ENCODE measurements at places on chromosomes 3 and 15.

GRCh38 chr3:94520364-94520763 is 457.5 kb downstream of the NSUN3 start:
- no peak for DNase-seq

DNA sequence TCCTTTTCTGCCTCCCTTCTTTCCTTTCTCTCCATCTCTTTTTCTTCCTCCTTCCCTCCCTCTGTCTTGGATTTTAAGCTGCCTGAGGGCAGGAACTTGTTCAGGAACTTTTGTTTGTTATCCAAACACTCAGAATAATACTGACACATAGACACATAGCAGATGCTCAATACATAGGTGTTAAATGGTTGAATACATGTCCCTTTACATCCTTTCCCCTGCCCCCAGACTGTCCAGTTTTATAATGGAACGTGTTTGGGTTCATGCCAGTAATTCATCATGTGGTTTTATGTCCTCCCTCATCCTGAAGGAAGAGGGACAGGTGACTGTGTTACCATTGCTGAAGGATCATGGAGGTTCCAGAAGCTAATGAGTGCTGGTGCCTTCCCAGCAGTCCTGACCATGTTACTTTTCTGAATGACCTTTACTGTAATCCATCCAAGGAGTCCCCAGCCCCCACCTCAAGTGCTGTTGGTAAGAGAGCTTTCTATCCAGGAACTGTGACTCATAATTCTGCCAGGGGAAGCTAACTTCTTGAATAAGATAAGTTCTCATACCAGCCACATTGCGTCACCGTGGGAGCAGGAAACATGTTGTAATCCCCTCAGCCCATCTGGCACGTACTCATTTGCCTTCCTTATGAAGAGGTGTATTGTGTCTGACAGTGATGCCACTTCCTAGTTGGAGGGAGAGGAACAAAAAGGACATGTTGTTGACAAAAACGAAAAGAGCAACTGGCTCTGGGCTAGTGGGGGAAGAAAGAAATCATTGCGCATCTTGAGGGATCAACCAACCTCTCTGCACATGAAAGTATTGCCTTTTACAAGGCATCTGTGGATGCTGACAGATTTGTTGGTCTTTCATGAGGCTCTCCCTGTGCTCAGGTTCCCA is 52.4 kb downstream of the IL1RAP start:
- DNase-seq, result no peak

DNA sequence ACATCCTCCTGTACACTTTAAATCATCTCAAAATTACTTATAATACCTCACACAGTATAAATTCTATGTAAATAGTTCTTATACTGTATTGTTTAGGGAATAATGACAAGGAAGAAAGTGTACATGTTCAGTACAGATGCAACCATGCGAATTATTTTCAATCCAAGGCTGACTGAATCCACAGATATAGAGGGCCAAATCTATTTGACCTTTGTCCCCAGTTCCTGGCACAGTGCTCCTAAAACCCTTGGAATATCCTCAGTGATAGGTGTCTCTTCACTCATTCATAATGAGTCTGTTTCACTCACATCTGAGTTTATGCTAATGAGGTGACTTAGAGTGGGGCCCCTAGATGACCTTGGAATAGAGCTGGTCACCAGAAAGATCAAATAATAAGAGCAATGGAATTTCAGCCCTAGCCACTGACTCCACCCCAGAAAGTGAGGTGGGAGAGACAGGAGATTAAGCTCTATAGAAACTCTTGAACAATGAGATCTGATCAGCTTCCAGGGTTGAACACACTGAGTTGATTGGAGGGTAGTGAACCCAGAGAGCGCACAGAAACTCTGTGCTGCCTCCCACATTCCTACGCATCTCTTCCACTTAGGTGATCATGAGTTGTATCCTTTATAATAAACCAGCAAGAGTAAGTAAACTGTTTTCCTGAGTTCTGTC is 65.3 kb downstream of the ADAM10 start:
- DNase-seq, result no peak

DNA sequence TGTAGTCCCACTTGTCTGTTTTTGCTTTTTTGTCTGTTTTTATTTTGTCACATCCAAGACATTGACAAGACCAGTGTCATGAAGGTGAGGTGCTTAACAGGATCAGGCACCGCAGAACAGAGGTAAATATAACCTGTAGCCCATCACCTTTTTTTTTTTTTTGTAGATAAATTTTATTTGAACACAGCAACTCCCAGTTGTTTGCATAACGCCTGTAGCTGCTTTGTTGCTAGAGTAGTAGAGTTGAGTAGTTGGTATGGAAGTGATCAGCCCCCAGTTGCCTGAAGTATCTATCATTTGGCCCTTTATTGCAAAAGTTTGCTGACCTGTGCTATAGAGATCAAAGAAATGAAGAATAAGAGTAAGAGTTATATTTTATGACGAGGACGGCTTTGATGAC is 135.0 kb downstream of the TCF12 start:
- no peak for DNase-seq

- DNase-seq, result no peak
Measured at GRCh38 chr3:156795890-156796481, 30.2 kb upstream of the LEKR1 start.

DNA sequence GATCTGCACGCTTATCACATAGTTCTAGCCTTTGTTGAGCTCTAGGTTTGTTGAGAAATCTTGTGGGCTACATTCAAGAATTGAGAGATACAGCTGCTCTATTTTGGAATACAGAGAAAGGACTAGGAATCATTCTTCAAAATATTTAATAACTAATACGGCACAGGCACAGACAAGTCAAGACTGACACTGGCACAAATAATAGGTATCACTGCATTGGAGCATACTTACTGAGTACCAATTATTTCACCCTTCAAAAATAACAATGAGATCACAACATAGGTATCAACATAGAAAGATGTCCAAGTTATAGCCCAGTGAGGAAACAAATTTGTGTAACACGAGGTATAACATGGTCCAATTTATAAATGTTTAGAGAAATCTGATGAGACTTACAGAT is 133.7 kb upstream of the TSC22D2 start:
- DNase-seq, result no peak

- no peak for DNase-seq
Measured at GRCh38 chr3:187396661-187397060, 28.5 kb downstream of the RTP4 start.

DNA sequence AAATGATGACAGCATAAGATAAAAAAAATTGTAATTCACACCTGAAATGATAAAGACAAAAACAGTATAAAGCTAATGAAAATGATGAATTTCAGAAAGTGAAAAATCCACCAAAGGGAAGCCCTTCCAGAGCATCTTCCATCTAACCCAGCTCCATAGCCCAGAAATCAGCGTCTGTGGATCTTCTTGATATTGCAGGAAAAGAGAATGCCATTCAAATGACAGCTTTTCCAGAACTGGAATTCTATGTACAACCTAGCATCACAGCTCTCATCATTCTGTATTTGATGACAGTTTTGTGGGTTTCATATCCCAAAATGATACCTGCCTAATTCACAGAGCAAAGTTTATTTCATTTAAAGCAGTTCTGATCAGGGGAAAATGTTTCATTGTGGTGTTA is 267.3 kb downstream of the FHIT start:
- no peak for DNase-seq

DNA sequence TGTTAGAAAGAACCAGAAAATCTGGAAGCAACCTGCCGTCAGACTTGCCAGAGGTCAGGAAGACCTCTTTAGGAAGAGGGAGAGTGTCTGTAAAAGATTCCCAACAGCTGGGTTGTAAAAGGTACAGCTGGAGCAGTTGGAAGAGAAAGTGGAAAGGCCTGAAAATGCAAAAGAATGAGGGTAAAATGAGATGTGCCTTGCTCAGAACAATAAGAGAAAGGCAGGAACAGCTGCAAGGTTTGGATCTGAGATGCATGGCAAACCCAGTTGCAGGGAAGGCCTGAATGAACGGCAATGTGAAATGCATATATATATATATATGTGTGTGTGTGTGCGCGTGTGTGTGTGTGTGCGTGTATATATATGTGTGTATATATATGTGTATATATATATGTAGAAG is 88.1 kb downstream of the ZIC1 start:
- DNase-seq, result no peak

GRCh38 chr3:120448756-120449155 is 2.0 kb downstream of the FSTL1 start:
- DNase-seq, result no peak

DNA sequence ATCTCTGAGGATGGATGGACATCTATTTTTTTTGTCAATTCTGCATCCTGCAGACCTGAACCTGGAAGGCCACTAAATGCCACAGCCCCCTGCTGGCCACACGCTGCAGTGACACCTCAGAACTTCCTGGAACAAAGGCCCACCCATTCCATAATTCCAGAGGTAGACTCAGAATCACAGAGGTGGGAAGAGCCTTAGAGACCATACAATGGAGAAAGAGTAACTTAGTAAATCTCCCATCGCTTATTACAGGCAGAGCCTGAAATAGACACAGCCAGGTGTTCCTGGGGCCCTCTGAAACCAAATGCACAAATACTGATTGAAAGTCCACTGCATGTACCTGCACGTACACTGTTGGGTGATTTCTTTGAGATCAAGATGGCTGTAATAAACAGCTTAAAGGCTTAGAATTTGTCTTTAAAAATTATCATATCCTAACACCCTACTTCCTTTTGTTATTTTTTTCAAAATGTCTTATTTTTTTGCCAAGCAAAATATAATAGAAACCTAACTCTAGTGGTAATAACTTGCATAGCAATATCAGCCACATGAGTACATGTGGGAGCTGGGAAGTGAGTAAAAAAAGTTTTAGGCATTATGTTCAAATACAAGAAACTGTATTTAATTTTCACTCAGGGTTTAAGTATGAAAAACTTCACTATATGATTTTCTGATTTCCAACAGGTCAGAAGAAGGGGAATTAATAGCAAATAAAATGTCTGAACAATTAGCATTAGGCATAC is 62.7 kb downstream of the EOMES start:
- no peak for DNase-seq

DNA sequence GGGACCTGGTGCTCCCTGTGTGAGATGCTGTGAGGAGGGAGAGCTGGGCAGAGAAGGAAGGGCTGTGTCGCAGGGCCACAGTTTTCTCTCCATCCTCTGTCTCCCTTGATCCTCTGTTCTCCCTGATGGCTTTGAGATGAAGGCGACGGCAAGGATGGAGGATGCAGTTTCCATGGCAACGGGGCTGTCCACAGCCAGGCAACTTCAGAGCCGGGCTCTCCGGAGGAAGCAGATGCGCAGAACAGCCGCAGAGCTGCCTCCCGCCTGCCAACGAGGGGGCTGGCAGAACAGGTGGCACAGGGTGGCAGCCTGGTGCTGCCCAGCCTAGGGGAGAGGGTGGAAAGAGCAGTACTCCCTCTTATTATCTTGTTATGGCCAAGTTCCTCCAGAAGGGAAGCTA is 9.9 kb upstream of the GRM2 start:
- no peak for DNase-seq

DNA sequence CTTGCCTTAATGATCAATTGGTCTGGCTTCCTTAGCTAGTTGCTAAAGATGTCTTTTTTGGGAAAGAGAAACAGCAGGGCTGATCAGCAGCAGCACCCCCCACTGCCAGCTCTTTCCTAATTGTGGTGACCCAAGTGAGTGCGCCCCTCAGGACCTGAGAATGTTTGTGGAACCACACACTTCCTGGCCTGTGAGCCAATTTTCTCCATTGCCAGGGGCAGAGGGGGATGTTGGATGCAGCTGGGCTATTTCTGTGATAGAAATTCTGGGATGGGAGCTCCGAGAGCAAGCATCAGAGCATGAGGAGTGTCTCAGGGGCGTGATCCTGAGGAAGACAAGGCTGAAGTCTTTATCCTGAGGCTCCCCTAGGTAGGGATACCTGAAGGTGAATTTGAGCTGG is 66.6 kb downstream of the CLDN11 start:
- DNase-seq, result no peak

- DNase-seq, result no peak
Measured at GRCh38 chr3:171184372-171184771, 157.9 kb upstream of the SLC2A2 start.

DNA sequence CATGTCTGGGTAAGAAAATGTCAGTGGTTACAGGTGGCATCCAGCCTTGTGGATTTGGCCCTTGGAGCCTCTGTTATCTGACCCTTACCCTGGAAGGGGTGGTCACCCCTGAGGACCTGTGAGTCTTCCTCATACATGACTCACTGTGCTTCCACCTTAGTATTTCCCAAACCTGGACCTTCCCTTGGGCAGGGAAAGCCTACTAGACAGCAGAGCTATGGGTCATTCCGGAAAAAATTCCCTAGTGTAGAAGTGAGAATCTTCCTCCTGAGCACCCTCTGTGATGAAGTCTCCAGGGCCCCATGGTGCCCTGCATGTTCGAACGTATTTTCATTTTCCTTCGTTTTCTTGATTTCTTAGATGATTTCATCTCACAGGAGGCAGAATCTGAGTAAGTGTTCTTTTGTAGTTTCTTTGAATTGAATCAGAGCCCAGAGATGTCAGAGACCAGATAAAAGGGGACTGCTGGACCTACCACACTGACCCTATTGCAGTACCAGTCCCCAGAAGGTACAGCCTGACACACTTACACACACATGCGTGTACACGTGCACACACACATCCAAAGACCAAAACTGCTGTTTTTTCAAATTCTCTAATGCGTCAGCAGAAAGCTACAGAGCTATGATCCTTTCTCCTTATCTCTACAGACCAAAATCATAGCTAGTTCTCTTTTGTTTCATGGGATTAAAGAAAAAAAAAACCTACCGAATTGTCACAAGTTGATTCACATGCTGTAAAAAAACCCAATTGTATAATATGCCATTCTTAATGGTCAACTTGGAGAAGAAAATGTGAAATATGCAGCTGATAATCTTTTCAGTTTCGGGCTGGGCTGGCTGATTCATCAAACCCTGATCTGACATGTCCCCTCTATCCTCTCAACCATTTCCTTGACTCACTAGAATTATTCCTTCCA is 50.5 kb upstream of the ARHGEF3 start:
- no peak for DNase-seq

- DNase-seq, result no peak
Measured at GRCh38 chr3:62261736-62262135, 111.6 kb downstream of the FEZF2 start.

DNA sequence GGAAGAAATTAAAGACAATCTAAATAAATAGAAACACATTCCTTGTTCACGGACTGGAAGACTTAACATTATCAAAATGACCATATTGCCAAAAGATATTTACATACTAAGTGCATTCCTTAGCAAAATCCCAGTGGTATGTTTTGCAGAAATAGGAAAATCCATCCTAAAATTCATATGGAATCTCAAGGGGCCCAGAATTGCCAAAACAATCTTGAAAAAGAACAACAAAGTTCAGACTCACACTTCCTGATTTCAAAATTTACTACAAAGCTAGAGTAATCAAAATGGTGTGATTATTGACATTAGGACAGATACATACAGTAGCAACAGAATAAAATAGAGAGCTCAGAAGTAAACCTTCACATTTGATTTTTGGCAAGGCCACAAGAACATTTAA is 515.5 kb downstream of the OCA2 start:
- DNase-seq, result no peak

All from NCI-H446 (cell line).